ENCODE measurements at places on chromosomes 6 and 20.

GRCh38 chr6:111566222-111566734 is 39.4 kb downstream of the TRAF3IP2 start:
- no peak for DNase-seq

DNA sequence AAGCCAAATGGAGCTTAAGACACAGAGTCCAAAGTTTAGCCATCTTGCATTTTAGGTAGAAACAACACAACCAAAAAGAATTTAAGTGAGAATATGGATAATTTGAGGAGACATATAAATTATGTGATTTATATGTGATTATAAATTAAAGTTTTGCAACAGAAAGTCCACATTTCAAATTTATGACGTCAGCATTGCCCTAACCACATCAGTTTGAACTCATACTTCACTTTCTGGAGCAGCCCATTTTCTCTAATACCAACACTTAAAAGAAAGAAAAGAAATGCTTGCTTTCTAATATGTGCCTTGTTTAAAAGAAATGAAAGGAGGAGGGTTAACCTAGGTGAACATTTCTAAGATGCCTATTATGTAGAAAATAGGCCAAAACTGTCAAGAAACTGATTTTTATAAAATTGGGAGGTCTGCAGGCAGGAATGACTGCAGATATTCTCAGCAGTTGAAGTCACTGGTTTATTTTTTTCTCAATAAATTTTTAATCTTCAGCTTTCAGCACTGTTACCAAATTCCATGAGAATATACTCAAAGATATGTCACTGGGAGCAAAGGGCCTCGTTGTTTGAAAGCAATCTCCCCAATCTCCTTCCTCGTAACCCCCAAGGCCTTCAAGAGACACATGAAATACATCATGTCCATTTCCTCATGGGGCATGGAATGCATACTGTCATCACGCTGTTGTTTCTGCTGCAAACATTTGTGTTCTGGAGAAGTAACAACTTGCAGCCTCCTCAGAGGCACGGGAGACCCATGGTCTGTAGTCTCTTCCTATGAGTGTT is 137.8 kb downstream of the SOD2 start:
- no peak for DNase-seq

- DNase-seq, result peak; percentile 60
Measured at GRCh38 chr6:118740372-118740771, 89.0 kb upstream of the CEP85L start.

DNA sequence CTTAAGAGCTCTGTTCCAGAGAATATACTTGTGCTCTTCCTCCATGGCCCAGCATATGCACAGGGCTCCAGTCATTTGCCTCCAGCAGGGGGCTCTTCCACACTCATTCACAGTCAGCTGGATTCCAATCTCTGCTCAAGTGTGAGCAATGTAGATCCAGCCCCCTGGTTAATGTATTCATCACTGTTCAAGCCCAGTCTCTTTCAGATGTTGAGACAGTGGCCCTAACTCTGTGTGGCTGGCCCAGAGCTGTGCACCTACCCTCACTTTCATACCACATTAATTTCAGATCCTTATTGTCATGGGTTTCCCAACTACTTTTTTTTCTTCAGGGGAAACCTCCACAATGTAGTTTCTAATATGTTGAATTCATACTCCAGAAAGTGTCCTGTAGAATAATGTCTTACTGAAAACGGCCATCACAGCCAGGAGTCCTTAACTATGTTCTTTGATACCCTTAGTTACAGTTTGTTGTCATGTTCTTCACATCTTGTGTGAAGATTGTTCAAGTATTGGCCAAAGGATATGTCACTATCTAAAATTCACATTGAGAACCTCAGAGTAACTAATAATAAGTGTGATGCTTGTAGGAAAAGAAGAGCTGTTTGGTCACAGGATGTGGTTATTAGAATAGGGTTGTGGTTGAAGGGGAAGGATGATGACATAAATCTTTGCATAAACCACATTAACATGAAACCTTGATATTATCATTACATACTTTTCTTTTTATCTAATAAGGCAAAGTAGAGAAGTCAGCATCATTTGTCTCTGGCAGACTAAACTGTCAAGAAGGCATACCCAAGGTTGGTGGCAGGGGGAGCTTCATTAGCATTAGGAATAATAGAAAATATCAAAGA is 14.4 kb upstream of the HLA-DQA1 start:
- DNase-seq, result peak; percentile 90

- DNase-seq, result no peak
Measured at GRCh38 chr6:56232436-56232835, 14.9 kb downstream of the COL21A1 start.

DNA sequence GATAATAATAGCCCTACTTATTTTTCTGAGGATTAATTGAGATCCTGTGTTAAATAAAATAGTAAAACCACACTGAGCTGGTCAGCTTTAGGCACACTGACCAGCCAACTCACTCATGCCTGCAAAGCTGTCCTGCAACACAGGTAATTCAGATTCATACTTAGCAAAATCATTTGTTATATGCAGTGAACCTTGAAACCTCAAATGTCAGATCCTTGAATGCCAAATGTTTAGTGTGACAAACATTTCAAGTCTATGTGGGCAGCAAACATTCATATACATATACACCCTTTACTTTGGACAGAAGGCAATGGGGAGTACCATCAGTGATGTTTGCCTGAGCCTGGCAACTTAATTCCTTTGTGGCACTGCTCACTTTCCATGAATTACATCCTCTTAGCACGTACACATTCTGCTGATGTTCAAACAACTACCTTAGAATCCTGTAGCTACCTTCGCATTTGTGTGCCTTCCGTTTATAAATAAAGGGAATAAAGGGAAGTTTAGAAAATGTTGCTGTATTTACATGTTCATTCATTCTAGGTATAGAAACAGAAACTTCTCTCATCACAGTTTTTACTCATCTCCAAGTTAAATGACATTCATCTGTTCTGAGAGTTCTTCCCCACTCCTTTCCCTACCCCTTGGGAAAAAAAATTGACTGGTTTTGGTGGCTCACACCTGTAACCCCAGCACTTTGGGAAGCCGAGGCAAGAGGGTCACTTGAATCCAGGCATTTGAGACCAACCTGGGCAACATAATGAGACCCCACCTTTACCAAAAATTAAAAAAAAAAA is 140.8 kb downstream of the ZFAND3 start:
- no peak for DNase-seq

DNA sequence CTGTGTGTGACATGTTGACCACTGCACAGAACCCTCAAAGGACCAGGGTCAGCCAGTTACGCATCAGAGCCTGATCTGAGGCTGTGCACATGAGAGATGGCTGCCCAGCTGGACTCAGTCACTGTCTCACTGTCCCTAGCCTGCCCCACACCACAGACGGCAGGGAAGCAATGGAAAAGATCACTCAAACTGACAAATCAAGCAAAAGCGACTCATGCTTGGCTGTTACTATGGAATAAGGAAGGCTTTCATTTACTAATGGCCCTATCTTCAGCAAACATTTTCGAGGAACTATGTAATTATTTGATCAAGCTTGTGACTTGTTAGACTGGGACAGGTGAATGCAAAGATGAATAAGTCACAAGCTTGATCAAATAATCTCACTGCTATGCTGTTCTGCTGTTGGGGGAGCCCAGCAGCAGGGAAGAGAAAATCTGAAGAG is 137.0 kb downstream of the SLC23A2 start:
- no peak for DNase-seq

GRCh38 chr6:88472851-88473525 is 306.8 kb upstream of the CNR1 start:
- no peak for DNase-seq

- DNase-seq, result peak; percentile 40
Measured at GRCh38 chr6:105746130-105746505, 340.0 kb upstream of the PRDM1 start.

- DNase-seq, result peak; percentile 48
Measured at GRCh38 chr6:108661430-108661829, 100.7 kb downstream of the FOXO3 start.

DNA sequence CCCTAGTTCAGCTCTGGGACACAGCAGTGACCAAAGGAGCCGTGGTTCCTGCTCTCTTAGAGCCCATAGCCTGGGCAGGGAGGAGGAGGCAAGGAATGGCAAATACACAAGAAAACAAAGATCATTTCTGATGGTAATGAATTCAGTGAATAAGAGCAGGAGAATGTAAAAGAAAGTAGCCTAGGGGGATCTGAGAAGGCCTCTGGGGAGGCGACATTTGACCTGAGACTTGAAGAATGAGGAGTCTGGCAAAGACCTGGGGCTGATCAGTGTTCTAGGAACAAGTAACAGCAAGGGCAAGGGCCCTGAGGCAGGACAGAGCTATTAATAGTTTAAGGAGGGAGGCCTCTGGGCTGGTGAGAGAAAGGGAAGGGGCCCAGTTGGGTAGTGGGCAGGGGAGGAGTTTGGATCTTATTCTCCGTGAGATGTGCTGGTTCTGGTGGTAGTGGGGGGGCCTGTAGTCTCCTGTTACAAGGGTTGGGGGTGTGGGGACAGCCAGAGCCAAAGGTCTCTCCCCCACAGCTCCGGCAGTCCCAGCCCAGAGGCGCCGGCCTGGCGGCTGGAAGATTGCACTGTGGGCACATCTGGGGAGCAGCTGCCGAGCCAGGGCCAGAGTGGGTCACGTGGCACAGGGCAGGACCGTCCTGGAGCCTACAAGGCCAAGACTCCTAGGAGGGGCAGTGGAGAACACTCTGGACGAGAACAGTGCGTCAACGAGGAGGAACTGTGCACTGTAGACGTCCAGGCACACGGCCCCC is 9.3 kb upstream of the ID1 start:
- no peak for DNase-seq

DNA sequence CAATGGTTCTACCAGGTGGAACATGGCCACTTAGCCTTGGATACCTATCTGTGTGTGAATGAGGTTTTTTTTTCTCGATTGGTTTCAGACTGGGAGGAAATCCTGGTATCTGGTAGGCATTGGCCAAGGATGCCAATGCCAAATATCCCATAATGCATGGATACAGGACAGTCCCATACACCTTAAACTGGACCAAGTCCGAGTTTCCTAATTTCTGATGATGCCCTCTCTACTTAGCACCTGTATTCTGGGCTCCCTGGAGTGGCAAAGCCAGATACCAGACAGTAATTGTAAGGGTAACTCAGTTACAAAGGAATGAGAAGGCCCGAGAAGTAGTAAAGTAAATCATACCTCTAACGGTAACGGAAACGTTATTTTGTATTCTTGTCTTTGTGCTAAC is 17.9 kb downstream of the SNX5 start:
- no peak for DNase-seq

- DNase-seq, result no peak
Measured at GRCh38 chr20:58040447-58041290, 187.8 kb downstream of the ANKRD60 start.

GRCh38 chr6:170298688-170299087 is 7.8 kb upstream of the DLL1 start:
- DNase-seq, result peak; percentile 13

DNA sequence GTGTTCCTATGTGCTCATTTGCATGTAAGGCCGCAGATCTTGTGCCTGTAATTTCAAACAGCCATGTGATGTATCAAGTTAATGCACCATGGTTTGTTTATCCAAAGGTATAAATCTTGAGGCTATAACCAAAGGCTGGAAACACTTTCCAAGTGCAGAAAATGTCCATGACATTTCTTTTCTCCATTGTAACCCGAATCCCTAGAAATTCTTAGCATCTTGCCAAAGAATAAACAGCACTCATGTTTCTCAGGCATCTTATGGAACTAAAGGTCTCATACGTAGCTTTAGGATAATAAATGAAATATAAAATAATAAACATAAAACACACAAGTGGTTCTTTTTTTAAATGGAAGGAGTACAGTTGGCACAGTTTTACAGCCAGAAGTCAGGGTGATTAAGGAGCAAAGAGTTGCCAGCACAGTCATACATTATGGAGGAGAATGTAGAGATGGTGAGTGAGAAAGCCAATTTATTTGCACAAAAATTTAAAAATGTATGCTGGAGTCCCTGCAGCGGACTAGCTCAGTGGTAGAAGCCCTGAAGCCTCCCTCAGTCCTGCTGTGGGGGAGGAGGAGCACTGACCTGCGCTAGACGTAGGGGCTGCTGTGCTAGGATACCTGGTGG is 18.0 kb downstream of the CDH26 start:
- no peak for DNase-seq

- DNase-seq, result no peak
Measured at GRCh38 chr6:2809015-2809414, 32.6 kb downstream of the SERPINB1 start.

GRCh38 chr6:3350252-3350796 is 91.6 kb downstream of the PSMG4 start:
- DNase-seq, result no peak

DNA sequence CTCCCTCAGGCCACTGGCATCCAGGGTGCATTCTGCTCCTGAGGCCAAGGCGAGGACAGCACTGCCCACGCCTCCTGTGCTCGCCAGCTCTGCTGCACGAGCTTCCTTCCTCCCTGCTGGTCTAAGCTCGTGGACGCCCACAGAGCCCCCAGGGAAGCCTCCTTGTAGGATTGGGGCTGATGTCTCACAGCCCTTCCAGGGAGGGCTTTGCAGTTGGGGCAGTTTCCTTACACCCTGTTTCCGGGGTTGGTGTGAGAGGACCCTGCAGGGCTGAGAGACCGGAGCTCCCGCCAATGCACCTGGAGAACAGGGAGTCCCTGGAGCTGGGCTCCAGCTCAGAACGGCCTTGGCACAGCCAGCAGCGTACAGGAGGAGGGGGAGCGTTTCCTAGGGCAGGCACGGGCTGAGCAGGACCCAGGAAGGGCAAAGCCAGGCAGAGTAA is 172.4 kb upstream of the PDE10A start:
- DNase-seq, result no peak

DNA sequence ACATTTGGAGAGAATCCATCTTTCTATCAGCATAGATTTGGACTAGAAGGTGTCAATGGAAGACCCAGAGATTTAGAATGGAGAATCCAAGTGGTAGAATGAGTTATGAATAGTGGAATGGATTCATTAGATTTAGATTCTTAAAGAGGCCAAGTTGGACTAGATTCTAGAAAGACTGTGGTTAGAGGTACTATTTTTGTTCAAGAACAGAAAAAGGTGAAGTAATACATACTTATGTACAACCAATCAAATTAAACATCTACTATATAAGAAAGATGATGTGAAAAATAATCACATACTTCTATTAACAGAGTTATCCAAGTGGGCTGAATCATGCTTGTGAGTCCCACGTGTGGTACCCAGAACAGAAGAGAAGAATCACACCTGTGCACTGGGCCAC is 33.8 kb upstream of the ADTRP start:
- no peak for DNase-seq

GRCh38 chr20:49578436-49578835 is 10.5 kb upstream of the PTGIS start:
- no peak for DNase-seq

GRCh38 chr20:4925842-4926530 is 75.3 kb downstream of the SLC23A2 start:
- peak; percentile 37 for DNase-seq

- DNase-seq, result no peak
Measured at GRCh38 chr20:37920270-37920669, 17.3 kb downstream of the VSTM2L start.

DNA sequence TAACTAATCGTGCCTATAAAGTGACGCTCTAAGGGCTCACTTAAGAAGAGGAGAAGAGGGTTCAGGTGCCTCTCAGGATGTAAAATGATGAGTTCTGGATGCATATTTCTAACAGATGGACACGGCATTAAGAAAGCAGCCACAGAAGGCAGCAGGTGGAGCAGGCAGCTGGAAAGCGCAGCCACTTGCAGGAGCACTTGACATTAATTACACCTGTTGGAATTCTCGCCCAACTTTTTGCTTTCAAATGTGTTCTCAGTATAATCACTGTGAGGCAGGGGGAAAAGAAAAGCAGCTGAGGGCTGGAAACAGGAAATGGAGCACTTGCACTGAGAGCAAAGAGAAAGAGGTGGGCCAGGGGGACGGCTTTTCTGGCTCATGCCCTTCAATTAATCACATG is 164.2 kb downstream of the NKAIN2 start:
- no peak for DNase-seq

- DNase-seq, result no peak
Measured at GRCh38 chr20:23974966-23975365, 13.6 kb downstream of the GGTLC1 start.

Measured in hematopoietic multipotent progenitor cell treated with erythropoietin and hydrocortisone succinate and interleukin-3 and kit ligand, for 4 days (in vitro differentiated cells).